ENCODE measurements at places on chromosomes 12 and 14.

GRCh38 chr14:71142375-71143038, 235.2 kb downstream of the PCNX1 start:
- DNase-seq: no peak

- no peak for DNase-seq
Measured at GRCh38 chr14:75660238-75660629, 442 bp downstream of the ERG28 start.

- DNase-seq: peak; percentile 95
Measured at GRCh38 chr14:51283402-51284085, 43.5 kb downstream of the TMX1 start.

- no peak for DNase-seq
Measured at GRCh38 chr12:47277972-47278448, 198.3 kb upstream of the AMIGO2 start.

DNA sequence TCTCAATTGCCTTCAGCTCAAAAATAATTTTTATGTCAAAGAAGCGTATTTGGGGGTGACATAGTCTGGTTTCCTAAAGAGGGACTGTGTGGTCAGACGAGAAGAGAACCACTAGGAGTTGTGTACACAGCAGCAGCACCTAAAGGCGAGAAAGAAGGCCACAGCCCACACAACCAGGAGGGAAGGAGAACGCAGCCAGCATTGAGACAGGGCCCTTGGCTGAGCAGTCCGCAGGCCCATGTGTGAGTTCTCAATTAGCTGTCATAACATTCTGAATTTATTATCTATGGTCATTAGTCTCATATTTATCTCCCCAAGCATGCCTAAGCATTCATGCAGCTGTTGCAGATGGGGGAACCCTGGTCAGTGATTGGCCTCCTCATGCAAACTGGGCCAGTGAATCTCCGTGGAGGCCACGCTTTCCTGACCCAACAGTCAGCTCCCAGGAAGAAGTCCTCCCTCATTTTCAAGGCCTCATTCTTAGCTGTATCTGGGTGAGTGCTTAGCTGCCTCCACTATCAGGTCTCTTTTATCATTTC, 81.2 kb upstream of the ATF7IP start:
- no peak for DNase-seq

GRCh38 chr12:42617622-42618021, 28.1 kb upstream of the PRICKLE1 start:
- no peak for DNase-seq

DNA sequence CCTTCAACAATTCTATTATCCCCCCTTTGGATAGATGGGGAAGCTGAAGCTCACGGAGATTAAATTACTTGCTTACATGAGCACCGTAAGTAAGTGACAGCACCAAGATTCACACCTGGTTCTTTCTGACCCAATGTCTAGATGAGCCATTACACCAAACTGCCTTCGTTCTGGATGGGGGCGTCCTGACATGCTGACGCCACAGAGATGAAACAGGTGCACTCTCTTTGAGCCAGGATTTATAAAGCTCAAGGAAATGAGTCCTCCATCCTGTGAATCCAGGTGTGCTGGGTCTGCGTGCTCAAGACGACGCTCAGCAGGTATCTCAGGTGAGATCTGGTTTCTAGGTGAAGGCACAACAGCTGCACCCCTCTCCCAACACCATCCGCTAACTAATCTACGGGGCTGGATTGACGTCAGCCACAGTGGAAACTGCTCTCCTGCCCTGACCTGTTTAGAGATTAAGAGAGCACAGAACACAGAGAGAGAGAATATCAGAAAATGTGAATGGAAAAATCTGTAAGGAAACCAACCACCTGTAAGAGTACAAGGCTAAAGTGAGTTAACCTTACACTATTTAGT, 61.6 kb downstream of the KSR2 start:
- peak; percentile 35 for DNase-seq

DNA sequence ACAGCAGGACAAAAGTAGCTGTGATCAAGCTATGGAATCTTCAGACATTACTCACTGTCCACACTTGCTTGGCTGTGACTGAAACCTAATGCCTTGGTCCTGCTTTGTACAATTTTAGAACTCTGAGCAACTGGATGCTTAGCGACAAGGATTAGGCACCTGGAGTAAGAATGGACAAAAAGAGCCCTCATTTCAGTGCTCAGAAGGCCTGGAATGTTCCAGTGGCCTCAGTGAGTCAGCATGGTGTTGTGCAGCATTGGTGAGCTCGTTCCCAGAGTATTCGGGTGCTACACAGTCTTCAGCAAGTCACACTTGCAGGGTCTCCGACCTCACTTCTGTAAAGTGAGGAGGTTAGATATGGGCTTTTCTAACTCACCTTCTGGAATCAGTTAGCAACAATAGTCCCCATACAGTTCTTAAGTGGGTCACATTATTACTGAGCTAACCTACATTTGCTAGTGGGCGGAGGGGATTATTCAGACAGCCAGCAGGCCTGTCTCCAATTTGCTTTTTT, 108.0 kb upstream of the MDM1 start:
- DNase-seq: no peak

DNA sequence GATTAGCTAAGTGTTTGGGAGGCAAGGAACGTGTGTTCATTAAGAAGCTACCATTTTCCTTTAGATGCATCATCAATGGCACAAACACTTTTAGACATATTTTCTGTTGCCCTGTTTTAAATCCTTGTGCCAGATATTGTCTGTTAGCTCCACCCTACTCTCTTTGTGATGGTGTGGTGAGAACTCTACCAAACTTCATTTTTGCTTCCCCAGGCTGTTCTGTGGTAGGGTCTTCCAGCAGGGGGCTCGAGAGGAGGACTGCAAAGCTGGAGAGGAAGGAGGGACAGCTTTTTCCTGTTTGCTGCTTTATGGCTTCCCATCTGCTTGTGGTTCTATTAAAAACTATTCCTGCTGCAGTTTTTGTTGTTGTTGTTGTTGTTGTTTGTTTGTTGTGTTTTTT, 23.8 kb upstream of the STRAP start:
- DNase-seq: no peak

- peak; percentile 19 for DNase-seq
Measured at GRCh38 chr14:98077176-98077575, 1194.8 kb downstream of the BCL11B start.

- DNase-seq: no peak
Measured at GRCh38 chr12:10501030-10501429, 4.7 kb upstream of the EIF2S3B start.

DNA sequence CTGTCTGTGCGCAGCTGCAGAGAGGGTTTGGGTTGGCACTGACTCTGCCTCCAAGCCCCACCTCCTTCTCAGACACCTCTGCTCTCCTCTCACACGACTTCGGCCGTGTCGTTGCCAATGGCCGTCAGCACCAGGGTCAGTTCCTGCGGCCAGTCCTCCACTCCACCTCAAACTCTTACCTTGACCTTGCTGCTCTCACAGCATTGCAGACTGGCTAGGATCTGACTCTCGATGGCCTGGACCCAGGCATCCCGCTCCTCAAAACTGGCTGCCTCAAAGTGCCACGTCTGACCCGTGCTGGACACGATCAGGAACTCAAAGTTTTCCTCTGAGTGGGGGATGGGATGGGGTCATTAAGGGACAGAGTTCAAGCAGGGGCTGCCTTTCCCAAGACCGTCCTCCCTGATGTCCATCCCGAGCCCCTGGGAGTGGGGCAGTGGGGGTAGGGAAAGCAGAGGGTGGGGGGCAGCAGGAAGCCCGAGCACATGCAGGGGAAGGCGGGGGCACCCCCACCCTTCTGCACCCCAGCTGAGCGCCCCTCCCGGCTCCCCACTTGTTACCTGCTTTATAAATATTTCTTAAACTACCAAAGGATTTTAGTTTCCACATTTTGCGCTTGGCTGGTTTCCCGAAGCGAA, 10.7 kb downstream of the AGAP2 start:
- no peak for DNase-seq

DNA sequence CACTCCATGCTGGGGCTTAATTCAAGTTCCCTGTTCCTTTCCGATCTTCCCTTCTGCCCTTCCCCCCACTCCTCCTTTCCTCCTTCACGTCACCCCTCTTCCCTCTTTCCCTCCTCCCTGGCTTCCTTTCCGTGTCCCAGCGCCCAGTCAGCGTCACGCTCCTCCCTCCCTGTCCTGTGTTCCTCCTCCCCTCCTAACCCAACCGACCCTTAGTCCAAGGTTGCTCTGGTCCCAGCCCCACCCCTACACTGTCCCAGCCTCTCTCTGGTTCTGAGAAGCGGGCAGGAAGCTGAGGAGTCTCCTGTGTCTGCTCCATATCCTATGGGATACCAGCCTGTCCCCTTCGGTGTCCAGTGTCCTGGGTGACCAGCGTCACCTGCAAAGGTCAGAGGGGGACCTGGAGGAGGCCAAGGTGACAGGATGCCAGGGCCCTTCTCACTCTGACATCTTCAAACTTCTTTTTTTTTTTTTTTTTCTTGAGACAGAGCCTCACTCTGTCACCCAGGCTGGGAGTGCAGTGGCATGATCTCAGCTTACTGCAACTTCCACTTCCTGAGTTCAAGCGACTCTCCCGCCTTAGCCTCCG, 56.2 kb upstream of the TSPAN9 start:
- no peak for DNase-seq

- no peak for DNase-seq
Measured at GRCh38 chr14:99570544-99571302, 33.3 kb downstream of the CCDC85C start.

GRCh38 chr12:93011100-93011499, 82.0 kb upstream of the EEA1 start:
- no peak for DNase-seq

DNA sequence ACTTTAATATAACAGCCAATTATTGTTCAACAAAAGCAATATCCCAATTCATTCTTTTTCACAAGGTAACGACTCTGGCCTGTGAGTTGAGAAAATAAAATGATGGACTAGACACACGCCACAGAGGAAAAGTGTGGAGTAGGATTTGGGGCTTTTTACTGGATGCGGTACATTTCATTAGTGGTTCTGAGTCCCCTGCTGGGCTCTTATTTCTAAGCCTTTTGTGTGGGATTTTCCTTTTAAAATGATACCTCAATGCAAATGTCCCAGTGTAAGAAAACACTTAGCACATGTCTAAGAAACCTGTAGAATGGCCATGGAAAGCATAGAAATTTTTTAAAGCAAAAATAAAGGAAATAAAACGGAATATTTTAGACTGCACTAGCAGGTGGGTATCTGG, 73.4 kb downstream of the C12orf42 start:
- DNase-seq: peak; percentile 72

- no peak for DNase-seq
Measured at GRCh38 chr14:92937051-92937937, 14.3 kb downstream of the CHGA start.

DNA sequence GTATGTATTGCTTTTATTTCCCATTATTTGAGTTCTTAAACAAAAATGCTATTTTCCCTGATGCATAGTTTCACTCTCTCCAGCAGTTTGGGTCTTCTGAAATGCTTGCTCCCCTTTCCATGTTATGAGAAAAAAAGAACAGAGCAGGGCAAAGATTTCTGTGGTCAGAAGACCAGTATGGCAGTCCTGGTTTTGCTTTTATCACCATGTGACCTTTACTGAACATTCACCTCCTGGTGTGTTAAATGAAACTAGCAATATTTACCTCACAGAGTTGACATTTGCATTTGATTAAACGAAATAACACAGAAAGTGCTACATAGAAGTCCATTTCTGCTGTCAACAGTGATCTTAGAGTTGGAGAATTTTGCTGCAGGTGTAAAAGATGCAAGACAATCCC, 141.0 kb upstream of the G2E3 start:
- no peak for DNase-seq

DNA sequence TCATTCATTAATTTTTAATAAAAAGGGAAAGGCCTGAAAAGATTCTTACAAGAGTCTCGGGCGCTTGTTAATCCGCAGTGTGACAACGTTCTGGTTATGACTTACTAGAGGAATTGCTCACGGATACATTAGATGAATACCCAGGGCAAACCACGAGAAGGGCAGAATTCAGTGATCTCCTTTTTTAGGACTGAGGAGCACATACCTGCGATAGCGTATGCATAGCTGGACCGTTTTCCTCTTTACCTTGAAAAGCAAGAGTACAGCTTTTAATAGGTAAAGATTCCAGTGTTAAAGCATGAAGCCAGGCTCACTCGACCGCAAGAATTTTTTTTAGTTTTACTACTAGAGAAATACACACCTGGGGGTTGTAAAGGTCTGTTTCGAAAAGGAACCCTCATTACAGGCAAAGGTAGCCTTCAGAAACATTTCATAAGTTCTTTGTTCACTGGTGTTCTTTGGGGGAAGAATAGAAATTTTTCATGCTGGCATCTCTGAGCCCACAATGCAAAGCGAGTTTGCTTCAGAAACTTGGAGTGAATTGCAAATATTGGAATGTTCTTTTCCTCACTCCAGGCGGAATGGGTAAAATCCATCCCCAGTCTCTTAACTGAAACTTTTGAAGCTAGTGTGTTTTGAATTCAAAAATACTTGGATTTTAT, 953 bp downstream of the MAPK1IP1L start:
- peak; percentile 71 for DNase-seq

GRCh38 chr12:54977155-54977554, 7.4 kb downstream of the TESPA1 start:
- DNase-seq: no peak

All from NCI-H1105 treated with DMSO at 0.1 percent for 48 hours (cell line).